ENCODE measurements at places on chromosomes 4 and X. TPM values are rescaled to one million over a fixed set of nuclear protein-coding genes. Genes with fewer than 3 reads are reported as not detected.

Gene CSN1S1
- not detected for total RNA-seq

Gene OTC
- total RNA-seq = not detected

Gene KCTD8
- not detected for total RNA-seq

Gene SLC30A9
- total RNA-seq = 74.5 TPM

Gene GATA1
- not detected for total RNA-seq

Gene CT45A1
- total RNA-seq = not detected

Gene UBA6
- total RNA-seq = 311 TPM
